NCI-H226 (cell line): ENCODE measurements at places on chromosomes 6 and 20.
A peak's percentile ranks its signal among the peaks of the same experiment; 100 is the strongest.

DNA sequence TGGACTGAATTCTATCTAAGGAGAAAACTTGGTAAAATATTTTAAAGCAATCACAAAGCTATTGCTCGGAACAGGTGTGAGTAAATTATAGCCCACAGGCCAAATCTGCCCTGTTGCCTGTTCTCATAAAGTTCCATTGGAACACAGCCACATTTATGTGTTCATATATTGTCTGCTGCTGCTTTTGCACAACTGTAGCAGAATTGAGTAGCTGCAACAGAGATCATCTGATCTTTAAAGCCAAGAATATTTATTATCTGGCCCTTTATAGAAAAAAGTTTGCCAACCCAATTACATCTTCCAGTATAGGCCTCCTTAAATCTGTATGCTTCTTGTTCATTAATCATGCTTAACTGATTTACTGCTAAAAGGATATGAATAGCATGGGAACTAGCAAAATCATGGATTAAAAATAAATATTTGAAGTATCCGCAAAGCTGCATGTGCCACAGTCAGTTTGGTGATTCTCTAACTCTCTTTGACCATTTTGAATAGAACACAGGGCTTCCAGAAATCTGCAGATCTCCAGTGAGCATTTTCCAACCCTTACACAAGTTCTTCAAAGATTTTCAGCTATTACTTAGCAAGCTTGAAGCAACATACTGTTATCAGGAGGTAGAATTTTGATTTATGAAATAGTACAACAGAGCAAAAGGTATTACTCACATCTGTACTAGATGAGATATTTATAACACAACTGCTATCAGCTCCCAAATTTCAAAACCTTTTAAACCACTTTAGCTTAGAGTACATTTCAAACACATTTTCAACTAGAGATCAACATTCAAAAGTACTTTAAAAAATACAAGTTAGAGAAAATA is 312.6 kb upstream of the ID4 start:
- DNase-seq = no peak

DNA sequence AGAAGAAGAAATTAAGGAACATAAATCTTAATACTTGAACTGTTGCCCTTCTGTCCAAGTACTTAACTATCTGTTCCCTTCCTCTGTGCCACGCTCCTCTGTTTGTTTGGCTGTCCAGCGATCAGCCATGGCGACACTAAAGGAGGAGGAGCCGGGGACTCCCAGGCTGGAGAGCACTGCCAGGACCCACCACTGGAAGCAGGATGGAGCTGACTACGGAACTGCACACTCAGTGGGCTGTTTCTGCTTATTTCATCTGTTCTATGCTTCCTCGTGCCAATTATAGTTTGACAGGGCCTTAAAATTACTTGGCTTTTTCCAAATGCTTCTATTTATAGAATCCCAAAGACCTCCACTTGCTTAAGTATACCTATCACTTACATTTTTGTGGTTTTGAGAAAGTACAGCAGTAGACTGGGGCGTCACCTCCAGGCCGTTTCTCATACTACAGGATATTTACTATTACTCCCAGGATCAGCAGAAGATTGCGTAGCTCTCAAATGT is 17.1 kb downstream of the IRF4 start:
- peak; percentile 7 for DNase-seq

- no peak for DNase-seq
These were observed 21.1 kb downstream of the PCK1 start for GRCh38 chr20:57582029-57582378.

DNA sequence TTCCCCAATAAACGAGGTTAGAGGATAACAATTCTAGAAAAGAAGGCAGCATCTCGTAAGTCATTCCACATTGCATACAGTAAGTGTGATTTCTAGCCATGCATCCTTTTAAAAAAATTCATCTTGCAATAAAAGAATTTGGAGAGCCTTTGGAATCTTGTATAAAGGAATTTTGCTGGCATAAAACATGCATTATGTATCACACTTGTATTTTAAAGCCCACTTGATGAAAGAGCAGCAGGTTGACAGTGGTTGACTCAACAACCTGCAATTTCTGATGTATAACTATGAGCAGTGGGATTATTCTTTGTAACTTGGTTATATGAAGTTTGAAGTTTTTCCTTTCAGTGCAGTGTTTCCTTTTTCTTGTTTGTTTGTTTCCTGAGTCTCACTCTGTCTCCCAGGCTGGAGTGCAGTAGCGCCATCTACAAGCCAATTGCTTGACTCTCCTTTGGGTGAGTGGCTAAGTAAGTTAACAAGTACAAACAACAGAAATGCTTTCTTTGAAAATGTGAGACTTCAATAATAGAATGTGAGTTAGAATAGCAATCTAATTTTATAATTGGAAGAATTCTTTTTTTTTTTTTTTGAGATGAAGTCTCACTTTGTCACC is 39.9 kb downstream of the JARID2 start:
- DNase-seq = peak; percentile 45

DNA sequence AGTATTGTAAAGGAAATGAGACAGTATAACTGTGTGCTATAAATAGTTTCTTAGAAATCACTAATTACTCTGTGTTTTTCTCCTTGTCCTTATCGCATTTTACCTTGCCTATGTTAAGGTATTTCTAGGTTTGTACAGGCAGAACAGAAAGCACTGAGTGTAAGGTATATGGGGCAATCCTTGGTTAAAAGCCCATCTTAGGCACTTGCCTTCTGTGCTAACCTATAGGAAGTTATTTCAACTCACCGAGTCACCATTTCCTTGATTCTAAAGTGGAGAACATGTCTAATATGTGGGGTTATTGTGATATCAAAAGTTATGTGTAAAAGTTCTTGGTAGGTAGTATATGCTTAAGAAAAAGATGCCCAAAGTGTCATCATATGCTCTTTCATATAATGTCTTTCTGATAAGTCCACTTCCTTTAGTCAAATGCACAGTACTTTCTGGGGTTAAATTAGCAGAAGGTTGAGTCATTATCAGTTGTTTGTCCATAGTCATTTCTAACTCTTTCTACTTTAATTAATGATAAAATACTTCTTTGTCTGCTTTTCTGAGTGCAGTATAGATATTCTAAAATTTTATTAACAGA is 276.4 kb downstream of the UTRN start:
- DNase-seq = no peak

GRCh38 chr20:46699651-46700359 is 9.6 kb upstream of the SLC2A10 start:
- no peak for DNase-seq
